H9 (cell line): ENCODE measurements at places on chromosomes 12 and 14. TPM values are rescaled to one million over a fixed set of nuclear protein-coding genes. Genes with fewer than 3 reads are reported as not detected.

- peak; percentile 92 for DNase-seq
Observed at GRCh38 chr12:48601013-48601756, 31.3 kb upstream of the LALBA start.

DNA sequence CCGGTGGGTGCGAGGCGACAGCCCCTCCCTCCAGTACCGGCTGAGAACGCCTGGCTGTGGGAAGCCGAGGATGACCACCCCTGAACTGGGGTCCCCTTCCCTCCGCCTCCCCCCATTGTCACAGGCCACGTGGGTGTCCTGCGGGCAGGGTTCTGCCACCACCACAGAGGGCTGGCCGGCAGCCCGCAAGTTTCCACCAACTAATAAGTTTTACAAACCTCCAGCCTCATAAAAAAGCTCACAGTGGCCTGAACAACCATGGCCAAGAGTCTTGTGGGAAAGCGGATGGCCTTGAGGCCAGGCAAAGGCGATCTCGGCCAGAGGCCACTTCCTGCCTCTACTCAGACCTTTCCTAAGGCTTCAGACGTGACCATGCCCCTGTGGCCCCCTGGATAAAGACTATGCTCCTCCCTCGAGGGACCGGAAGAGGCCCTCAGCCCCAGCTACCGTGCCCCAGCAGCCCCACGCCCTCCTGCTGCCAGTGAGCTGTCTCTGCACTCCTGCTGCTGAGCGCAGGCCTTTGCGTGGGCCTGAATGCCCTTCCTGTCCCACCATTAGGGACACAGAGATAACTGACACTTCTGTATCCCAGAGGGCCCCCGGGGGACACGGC is 46.1 kb upstream of the DLK1 start:
- DNase-seq = no peak

DNA sequence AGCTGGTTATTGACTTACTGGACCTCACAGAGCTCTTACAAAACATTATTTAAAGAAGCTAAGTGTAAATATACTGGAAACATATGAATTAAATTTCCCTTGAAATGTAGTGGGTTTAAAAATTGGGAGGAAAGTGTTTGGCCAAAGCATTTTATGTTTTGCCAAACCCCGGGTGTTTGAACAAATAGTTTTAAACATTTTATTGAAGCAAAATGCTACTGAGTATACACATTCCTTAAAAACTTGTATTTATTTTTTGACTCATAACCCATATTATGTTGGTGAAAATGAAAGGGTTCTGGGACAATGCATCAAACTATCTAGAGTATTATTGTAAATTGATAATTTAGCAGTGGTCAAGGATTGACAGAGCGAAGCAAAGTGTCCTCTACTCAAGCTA is 1048.5 kb downstream of the SLC6A15 start:
- no peak for DNase-seq

DNA sequence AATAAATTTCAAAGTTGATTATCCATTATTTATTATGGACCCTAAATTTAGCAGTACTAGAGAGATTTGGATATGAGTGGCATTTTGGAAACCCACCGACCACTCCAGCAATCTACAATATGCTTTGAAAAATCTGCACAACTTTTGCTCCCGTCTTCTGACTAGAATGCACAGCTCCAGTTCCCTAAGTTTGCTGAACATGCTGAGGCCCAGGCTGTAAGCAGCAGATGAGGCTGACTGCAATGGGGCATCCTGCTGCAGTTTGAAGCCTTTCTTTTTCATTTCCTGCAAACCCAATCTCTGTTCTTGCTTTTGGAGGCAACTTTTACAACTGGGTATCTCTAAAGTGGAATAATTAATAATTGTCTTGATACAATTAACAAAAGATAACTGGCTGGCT is 405.8 kb downstream of the ATP23 start:
- DNase-seq = no peak

- no peak for DNase-seq
Observed at GRCh38 chr14:104553166-104554087, 26.1 kb upstream of the C14orf180 start.

DNA sequence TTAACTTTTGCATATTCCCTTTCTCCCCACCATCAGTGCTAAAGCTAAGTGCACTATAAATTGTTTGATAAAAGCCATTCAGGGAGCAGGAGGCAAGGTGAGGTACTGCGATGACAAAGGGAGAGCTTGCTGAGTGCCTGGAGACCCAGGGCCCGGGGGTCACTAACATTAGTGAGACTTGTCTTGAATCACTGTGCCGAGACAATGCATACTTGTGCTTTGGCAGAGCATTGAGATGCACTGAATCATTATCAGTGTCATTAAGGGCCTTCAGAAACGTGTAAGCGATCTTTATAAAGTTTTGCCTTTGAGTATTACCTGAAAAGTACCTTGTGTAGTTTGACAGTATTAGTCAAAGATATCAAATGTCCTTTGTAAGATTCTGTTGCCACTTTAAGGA is 447.5 kb downstream of the PCNX1 start:
- DNase-seq = no peak

- DNase-seq = no peak
Observed at GRCh38 chr12:57623811-57624390, 9.1 kb downstream of the B4GALNT1 start.

GRCh38 chr14:96515731-96516130 is 13.5 kb downstream of the PAPOLA start:
- no peak for DNase-seq

DNA sequence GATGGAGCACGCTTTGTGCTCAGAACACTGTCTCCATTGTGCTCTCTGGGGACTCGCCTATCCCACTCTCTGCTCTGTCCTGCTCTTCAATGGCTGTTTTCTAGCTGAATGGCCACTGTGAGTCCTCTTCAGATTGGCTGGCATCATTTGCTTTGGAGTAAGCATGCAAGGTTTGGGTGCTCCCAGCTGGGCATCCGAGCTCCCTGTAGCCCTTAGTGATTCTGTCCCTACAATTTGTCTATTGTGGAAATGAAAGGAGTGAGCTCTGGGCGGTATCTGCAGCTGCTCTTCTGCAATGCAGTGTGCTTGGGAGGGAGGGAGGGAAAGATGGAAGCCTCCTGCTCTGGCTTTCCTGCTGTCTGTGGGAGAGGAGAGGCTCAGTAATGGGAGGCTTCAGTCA is 84.8 kb downstream of the SMOC1 start:
- no peak for DNase-seq

- peak; percentile 65 for DNase-seq
Observed at GRCh38 chr12:113463746-113464451, 7.8 kb downstream of the LHX5 start.

- peak; percentile 88 for DNase-seq
Observed at GRCh38 chr14:59507063-59507751, 22.9 kb downstream of the JKAMP start.

- no peak for DNase-seq
Observed at GRCh38 chr14:100584056-100585031, 2.9 kb downstream of the BEGAIN start.

DNA sequence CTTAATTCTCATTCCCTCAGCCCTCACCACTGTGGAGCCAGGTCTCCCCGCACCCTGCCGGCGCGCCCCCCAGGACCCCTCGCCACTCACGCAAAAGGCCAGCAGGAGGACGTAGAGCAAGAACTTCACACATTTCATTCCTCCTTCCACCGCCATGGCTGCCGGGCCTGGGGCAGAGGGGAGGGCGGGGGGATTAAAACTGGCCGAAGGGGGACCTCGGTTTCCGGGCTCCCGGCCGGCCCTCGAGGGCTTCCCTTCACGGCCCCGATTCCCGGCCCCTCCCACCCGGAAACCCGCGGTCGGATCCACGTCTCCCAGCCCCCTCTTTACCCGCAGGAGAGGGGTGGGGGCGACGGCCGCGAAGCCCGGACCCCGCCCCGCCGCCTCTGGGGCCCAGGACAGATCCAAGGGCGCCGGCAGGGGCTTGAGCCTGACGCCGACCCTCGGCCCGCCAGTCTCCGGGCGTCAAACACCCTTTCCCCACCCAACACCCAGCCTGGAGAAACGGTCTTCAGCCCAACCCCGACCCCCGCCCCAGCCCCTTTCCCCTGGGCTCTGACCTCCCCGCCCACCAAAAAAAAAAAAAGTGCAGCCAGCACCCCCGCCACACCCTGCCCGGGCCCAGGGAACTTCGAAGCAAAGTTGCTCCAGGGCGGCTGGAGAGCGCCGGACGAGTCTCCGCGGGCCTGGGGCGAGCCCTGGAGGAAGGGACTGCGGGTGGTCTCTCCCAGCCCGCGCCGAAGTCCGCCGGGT is 447 bp downstream of the CD63 start:
- no peak for DNase-seq

- DNase-seq = no peak
Observed at GRCh38 chr12:105317942-105318621, 12.4 kb upstream of the C12orf75 start.

DNA sequence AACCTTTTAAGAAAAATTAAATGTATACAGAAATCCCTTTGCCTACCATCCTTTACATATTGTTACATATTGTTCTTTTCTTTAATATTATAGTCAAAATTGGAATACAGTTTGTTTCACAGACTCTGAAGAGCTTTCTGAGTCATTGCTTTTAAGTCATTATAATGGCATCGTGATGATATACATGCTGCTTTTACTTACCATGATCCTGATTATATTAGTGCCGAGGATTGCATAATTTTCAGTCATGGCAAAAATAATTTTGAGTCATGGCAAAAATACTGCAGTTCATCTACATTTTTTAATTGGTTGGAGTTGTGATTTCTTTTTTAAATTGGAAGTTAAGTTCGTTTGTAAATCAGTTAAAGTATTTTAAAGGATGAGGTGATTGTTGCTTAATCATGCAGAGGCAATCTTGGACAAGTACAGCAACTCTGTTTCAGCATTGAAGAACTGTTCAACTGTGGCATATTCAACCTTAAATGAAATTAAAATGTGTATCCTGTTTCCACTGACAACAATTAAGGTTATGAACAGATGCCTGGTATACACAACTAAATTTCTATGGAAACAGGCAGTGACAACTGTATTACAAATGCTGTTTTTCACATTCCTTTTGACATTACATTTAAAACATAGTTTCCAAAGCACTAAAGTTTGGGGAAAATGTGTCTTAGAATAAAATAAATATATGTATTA is 142.3 kb downstream of the PCNX1 start:
- no peak for DNase-seq

DNA sequence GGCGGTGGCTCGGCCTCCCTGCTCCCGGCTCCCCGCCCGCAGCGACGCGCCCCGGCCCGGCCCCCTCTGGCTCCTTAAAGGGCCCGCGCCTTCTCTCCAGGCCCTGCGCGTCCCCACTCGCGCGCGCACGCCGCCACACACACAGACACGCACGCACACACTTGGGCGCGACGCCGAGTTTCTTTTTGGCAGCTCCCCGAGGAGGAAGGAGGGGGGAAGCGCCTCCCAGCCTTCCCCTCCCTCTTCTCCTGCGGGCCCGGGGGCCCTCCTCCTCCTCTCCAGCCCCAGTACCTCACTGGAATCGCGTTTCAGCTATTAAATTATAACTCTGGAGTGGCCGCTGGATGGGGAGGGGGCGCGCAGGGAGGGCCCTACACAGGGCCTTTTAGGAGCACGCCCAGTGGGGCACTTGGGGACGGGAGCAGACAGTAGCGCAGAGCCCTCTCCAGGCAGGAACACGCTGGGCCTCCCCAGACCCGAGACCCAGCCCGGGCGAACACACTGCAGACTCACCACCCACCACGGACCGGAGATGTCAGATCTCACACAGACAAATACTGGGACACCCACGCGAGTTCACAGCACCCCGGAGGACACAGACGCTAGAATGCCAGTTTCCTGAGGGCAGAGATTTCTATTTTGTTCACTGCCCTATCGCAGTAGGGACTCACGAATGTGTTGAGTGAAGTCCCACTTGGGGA is 411 bp upstream of the NCOR2 start:
- DNase-seq = peak; percentile 75

- no peak for DNase-seq
Observed at GRCh38 chr12:116784238-116784612, 46.1 kb downstream of the RNFT2 start.

DNA sequence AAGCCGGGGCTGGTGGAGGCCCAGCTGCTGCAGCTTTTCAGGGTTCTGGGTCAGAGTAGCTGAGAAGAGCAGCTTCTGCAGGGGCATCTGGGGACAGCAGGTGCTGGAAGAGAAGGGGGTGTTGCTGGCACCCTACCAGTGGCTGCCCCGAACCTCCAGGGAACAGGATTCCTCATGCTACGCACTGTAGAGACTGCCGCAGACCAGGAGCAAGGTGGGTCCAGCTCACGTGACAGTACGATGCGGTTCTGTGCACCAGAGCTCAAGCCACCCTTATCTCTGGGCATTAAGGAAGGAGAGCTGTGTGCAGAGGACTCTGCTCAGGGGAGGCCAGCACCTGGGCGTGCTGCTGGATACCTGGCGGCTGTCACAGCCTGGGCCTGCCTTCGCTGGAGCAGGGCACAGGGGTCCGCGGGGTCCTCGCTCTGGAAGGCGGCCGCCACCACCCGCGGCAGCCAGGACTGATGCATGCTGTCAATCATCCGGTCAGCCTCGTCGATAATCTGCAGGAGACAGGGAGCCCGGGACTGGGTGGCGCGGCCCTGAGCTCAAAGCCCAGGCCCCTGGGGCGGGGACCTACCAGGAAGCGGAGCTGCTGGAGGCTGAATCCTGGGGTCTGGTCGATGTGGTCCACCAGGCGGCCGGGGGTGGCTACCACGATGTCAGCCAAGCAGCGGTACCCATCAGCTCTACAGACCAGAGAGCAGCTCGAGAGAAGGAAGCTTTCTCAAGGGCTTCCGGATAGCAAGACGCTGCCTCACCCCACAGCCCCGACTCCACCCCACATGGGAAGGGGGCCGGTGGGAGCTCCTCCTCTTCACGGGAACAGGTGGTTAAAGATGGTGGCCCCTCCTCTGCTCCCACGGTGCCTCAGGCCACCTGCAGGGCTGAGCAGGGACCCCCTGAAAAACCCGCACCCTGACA is 2.9 kb downstream of the DDX51 start:
- no peak for DNase-seq

DNA sequence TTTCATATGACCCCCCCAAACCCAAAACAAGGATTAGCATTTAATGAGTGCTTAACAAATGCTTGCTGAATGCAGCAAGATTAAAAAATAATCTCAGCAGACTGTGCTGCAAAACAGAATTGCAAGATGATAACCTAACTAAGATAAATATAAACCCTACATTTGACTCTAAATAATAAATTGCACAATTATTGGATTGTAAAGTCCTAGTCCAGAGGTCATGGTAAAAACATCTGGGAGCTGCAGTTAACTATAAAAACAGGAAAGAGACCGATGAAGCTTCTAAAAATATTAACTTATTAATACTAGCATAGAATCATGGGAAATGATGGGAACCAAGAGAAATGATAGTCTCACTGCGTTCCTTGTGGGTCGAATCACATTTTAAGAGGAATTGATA is 37.2 kb downstream of the TSHR start:
- no peak for DNase-seq

Gene SCFD1
- 69.2 and 85.2 TPM in 2 replicates for total RNA-seq

Gene HNF1A
- total RNA-seq = not detected in 2 replicates

Gene VCPKMT
- 13.5 and 13.7 TPM in 2 replicates for total RNA-seq

Gene GUCY2C
- total RNA-seq = 1.3 and 1.9 TPM in 2 replicates

Gene POC1B
- total RNA-seq = 11.6 and 12.5 TPM in 2 replicates

Gene CAPRIN2
- total RNA-seq = 123 and 130 TPM in 2 replicates

Gene SRSF5
- total RNA-seq = 364 and 389 TPM in 2 replicates

Gene ERP27
- not detected in 2 replicates for total RNA-seq
